ENCODE measurements at places on chromosomes 16 and 17.
A peak's percentile ranks its signal among the peaks of the same experiment; 100 is the strongest.

DNA sequence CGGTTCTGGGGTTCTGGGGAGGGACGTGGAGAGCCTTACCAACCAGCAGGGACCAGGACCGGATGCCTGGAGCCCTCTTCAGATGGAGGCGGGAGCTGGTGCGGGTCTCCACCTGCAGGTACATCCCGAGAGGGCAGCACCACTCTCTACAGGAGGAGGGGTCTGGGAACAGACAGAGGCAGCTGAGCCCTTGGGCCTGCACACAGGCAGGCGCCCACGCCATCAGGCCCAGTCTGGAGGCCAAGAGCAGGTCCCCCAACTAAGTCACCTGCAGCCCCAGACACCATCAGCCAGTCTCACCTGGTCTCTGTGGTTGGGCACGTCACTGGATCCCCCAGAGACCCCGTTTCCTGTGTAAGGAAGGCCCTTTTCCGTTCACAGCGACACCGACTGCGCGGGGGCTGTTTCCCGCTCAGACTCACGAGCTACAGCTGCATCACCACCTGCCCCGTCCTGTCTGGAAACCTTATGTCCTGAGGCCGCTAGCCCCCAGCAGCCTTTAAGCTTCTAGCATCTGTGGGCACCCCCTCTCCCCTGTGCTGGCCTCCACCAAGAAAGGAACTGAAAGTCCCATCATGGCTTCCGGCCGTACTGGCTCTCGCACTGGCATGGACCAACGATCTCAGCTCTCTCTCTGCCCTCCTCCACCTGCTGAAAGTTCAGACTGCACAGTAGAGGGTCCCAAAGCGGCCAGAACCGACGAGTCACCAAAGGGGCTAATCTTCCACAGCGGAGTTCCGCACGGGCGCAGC lies 1.2 kb downstream of the CYBC1 start:
- H3K27ac ChIP-seq: peak overlapping the region; percentile 98
- DNase-seq: peak; percentile 85
- H3K4me1 ChIP-seq: peaks cover 46% of the 10 kb centered on the region
- H3K36me3 ChIP-seq: peaks cover 44% of the 10 kb centered on the region

- peak; percentile 89 for DNase-seq
- H3K27me3 ChIP-seq: peaks cover 61% of the 10 kb centered on the region
- H3K4me3 ChIP-seq: peak overlapping the region; percentile 71
- H3K27ac ChIP-seq: peak overlapping the region; percentile 45
- H3K36me3 ChIP-seq: no peaks in the 10 kb centered on the region
- peaks cover 28% of the 10 kb centered on the region for H3K4me1 ChIP-seq
Measured at GRCh38 chr17:7280519-7281073, 922 bp upstream of the SLC2A4 start.

DNA sequence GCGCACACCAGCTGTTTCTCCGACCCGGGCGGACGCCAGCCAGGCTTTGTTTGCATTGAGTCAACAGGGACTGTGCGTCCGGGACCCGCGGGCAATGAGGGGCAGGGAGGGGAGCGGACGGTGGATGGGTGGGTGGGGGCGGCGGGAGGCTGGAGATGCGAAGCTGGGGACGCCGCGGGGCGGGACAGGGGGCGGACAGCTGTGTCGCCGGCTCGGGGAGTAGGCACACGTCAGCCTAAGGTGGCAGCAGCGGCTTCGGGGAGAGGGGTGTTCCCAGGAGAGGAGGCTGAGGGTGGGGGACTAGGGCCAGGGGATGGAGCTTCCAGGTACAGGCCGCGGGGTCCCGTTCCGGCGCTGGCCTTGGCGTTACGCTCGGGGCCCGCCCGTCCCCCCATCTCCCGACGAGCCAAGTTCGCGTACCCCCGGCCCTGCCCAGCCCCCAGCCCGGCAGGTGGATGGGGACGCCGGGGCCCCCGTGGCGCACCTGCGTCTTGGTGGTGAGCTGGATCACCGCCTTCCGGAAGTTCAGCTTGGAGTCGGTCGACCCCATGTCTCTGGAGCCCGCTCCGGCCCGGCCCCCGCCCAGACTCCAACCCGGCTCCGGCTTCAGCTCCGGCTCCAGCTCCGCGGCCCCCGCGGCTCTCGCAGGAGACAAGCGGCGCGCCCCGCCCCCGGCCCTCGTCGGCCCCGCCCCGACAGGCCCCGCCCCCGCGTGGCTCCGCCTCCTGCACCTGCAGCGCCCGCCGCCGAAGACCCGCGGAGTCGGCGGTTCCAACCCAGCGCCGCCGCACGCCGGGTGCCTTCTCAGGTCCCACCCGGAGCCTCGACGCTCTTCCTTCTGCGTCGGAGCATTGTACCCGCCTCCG lies at the start of gene HID1:
Gene HID1 (minus strand): TSS at position 653 of the 866 bp plus-strand sequence. CDS start 103 bp downstream, at position 550.
- DNase-seq: peak; percentile 84
- H3K4me1 ChIP-seq: peaks cover 6% of the 10 kb centered on the region
- H3K4me3 ChIP-seq: peak within 1 kb of the TSS; percentile 74
- no peak within 1 kb of the TSS for H3K27ac ChIP-seq
- H3K36me3 ChIP-seq: no peaks in the 10 kb centered on the region
- H3K27me3 ChIP-seq: peaks cover 72% of the 10 kb centered on the region

- H3K4me1 ChIP-seq: no peaks in the 10 kb centered on the region
- H3K36me3 ChIP-seq: peaks cover 2% of the 10 kb centered on the region
- no peak for DNase-seq
- no peak overlapping the region for H3K4me3 ChIP-seq
Measured at GRCh38 chr17:72117535-72118334, 3.1 kb upstream of the SOX9 start.

- peaks cover 21% of the 10 kb centered on the region for H3K27me3 ChIP-seq
- DNase-seq: no peak
Measured at GRCh38 chr16:57862698-57863433, 60.6 kb upstream of the KIFC3 start.

DNA sequence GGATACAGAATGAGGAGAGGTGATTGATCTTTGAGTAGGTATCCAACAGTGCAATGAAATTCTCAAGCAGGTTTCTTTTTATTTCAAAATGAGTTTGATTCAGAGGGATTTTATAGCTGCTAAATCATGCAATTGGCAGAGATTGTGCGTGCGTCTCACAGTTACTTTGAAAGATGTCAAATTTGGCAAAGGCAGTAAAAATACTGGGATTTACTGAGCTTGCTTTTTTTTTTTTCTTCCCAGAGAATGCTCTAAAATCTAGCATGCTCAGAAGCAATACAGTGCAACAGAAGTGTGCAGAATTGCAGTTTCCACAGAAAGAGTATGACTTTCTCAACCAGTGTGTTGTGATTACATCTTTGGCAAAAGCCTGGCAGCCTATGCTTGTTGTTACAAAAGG lies 410.7 kb upstream of the GOT2 start:
- H3K27me3 ChIP-seq: no peaks in the 10 kb centered on the region
- H3K4me1 ChIP-seq: no peaks in the 10 kb centered on the region
- H3K36me3 ChIP-seq: no peaks in the 10 kb centered on the region

- H3K4me3 ChIP-seq: peak overlapping the region; percentile 79
- peaks cover 68% of the 10 kb centered on the region for H3K4me1 ChIP-seq
- peaks cover 4% of the 10 kb centered on the region for H3K27me3 ChIP-seq
- DNase-seq: peak; percentile 93
Measured at GRCh38 chr17:78133971-78134898, 3.7 kb downstream of the TMC8 start.

DNA sequence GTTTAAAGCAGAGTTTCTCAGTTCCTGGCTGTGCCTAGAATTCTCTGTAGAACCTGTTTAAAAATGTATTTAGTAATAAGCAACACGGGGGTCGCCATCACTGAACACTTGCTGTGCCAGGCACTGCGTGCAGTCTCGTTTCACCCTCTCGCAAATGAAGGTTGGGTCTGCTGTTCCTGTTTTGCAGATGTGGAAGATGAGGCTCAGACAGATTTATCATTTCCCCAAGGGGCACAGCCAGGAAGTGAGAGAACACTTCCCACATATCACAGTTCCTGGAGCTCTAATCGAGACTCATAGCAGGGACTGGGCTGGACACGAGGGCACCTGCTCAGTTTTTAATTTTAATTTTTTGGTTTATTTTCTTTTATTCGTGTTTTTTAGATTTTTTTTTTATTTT lies 122.7 kb downstream of the ABCC6 start:
- DNase-seq: no peak
- H3K27ac ChIP-seq: no peak overlapping the region
- H3K4me3 ChIP-seq: no peak overlapping the region
- H3K36me3 ChIP-seq: peaks cover 46% of the 10 kb centered on the region
- H3K4me1 ChIP-seq: no peaks in the 10 kb centered on the region

GRCh38 chr16:70694868-70695218 lies 9.0 kb upstream of the MTSS2 start:
- peak overlapping the region; percentile 95 for H3K27ac ChIP-seq
- peaks cover 46% of the 10 kb centered on the region for H3K4me1 ChIP-seq
- no peak for DNase-seq
- H3K36me3 ChIP-seq: peaks cover 9% of the 10 kb centered on the region

- H3K36me3 ChIP-seq: no peaks in the 10 kb centered on the region
- no peak overlapping the region for H3K27ac ChIP-seq
- no peak for DNase-seq
Measured at GRCh38 chr17:42518755-42519545, 17.1 kb upstream of the NAGLU start.

DNA sequence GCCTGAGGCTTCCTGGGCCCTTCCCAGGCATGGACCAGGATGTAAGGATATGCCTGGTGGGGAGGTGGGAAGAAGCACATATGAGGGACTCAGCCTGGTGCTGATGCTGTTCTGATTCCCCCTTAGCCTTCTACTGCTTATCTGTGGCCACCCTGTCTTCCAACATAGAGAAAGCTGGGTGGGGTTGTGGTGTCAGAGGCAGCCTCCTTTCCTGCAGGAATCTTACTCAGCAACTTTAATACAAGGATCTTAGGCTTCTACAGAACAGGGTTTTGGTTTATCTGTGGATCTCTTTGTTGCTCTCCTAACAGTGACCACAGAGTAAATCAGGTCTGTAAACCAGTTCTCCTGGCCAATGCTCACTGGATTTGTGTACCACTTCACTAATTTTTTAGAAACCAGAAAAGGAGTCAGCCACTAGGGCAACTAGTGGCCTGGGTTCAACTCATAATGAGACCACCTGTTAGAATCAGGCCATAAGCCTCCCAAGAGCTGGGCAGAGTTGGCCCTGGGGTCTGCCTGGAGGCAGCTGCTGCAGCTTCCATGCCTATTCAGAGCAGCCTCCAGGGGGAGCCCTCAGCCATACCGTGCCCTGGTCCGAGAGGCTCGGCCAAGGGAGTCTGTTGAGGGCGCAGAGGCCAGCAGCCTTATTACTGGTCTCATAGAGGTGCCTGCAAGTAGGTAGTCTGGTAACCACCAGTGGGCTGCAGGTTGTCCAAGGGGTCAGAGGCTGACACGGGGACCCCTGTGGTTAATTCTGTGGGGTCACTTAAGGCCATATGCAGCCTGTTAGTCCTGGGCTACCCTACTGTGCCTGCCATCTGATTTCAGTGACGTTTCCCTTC lies 7.1 kb downstream of the HAS3 start:
- H3K27ac ChIP-seq: no peak overlapping the region
- H3K4me1 ChIP-seq: peaks cover 5% of the 10 kb centered on the region
- peak; percentile 64 for DNase-seq

- H3K27ac ChIP-seq: no peak overlapping the region
- peaks cover 25% of the 10 kb centered on the region for H3K27me3 ChIP-seq
- H3K4me1 ChIP-seq: no peaks in the 10 kb centered on the region
- no peak for DNase-seq
- no peaks in the 10 kb centered on the region for H3K36me3 ChIP-seq
Measured at GRCh38 chr17:73791631-73792030, 147.4 kb upstream of the SDK2 start.

DNA sequence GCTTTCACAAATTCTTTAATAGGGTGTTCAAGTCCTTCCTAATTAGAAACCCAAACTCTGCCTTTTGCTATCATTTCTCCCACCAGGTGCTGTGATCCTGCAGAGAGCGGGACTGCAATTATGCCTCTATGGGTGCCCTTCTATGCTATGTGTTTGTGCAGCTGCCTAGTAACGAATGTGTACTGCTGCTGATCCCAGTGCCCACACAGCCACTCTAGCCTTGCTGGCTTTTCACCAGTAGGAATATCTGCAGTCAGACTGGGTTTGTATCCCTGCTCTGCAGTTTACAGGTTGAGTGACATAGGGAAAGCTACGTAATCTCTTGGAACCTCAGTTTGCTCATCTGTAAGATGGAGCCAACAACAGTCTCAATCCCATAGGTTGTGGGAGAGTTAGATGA lies 179.6 kb upstream of the IRX3 start:
- no peak overlapping the region for H3K4me3 ChIP-seq
- no peaks in the 10 kb centered on the region for H3K27me3 ChIP-seq
- DNase-seq: no peak

- no peak for DNase-seq
- no peak overlapping the region for H3K27ac ChIP-seq
- no peak overlapping the region for H3K4me3 ChIP-seq
- H3K36me3 ChIP-seq: peaks cover 11% of the 10 kb centered on the region
- peaks cover 20% of the 10 kb centered on the region for H3K4me1 ChIP-seq
- no peaks in the 10 kb centered on the region for H3K27me3 ChIP-seq
Measured at GRCh38 chr16:48535831-48536613, 74.0 kb downstream of the N4BP1 start.

GRCh38 chr17:51087072-51087757 lies 33.5 kb downstream of the SPAG9 start:
- H3K27ac ChIP-seq: no peak overlapping the region
- no peak overlapping the region for H3K4me3 ChIP-seq
- H3K4me1 ChIP-seq: peaks cover 6% of the 10 kb centered on the region

- H3K36me3 ChIP-seq: peaks cover 48% of the 10 kb centered on the region
- DNase-seq: no peak
- peaks cover 4% of the 10 kb centered on the region for H3K4me1 ChIP-seq
- no peak overlapping the region for H3K4me3 ChIP-seq
- H3K27ac ChIP-seq: no peak overlapping the region
Measured at GRCh38 chr17:63578769-63579111, 22.0 kb upstream of the TACO1 start.

GRCh38 chr16:28531777-28532744 lies 6.7 kb downstream of the NUPR1 start:
- peaks cover 22% of the 10 kb centered on the region for H3K4me1 ChIP-seq
- no peak for DNase-seq
- no peak overlapping the region for H3K27ac ChIP-seq

DNA sequence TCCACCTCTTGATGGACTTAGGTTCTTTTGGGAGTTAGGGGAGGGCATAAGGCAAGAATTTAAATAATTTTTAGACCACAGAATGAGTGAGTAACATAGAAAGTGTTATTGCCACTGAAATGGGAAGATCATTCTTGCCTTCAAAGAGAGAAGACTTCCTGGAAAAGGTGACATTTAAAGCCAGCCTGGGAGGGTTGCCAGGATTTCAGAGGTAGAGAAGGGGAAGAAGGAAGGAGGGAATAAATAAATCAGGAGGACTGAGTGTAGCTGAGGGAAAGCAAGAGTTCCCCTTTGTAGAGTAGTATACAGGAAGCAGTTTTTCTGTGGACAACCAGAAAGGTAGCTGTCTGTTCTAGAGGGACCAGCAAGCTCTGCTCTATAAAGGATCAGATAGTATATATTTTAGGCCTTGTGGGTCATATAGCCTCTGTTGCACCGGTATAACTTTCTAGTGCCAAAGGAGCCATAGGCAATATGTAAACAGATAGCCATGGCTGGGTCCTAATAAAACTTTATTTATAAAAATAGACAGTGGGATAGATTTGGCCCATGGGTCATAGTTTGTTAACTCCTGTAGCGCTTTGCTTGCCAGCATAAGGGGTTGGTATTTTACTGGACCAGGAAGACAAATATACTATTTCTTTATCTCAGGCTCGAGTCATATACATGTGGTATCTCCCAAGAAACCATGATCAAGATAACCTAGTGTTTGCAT lies 147.2 kb upstream of the CACNG5 start:
- no peak overlapping the region for H3K4me3 ChIP-seq
- peak overlapping the region; percentile 76 for H3K27ac ChIP-seq
- DNase-seq: no peak
- H3K36me3 ChIP-seq: peaks cover 56% of the 10 kb centered on the region

All from activated naive CD4-positive, alpha-beta T cell treated with anti-CD3 and anti-CD28 coated beads, Interleukin-2, amount 10 ng/mL, durations not matched to agents 7 days and 5 days (primary cell).